Karpas-422 (cell line): ENCODE measurements at places on chromosomes 4 and X.

- no peak for DNase-seq
These were observed 569 bp upstream of the FHL1 start for GRCh38 chrX:136146614-136147314.

GRCh38 chrX:290476-291166 is 9.4 kb downstream of the PLCXD1 start:
- no peak for DNase-seq

GRCh38 chr4:38935391-38936073 is 67.9 kb downstream of the FAM114A1 start:
- no peak for DNase-seq

GRCh38 chrX:3177851-3178250 is 136.6 kb downstream of the ARSF start:
- DNase-seq = no peak

GRCh38 chrX:72027024-72027913 is 104.4 kb downstream of the RTL5 start:
- DNase-seq = no peak

DNA sequence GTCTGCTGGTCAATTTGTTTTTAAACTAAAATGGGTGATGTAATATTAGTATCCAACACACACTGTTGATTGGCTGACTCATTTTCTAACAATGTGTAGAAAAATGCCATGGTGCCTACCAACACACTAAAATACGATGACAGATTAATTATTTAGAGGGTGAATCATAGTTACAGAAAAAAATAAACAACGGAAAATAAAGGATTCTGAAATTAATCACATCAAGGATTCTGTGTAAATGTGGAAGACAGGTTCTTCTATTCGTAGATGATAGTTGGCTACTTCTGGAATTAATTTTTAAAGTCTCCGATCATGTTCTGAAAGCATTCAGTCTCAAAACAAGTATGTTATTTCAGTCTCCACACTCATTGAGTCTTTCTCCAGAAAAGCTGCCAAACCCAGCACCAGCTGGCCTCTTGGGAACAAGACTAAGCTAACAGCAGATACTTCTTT is 8.2 kb upstream of the IQCM start:
- DNase-seq = no peak

DNA sequence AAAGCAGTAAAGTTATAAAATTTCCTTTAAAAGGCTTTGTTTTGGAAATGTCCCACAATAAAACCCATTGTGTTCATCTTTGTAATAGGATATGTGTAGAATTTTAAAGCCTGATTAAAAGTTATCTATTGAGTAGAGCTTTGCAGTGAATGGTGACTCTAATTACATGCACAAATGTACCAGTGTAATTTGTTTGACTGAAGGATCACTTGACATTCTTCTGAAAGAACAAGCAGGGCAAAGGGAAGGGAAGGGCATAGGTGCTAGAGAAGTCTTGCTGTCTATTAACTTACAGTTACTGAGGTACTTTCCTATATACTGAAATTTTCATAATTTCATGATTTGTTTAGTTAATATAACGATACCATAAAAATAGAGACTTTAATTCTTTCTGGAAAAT is 70.8 kb downstream of the STIM2 start:
- DNase-seq = no peak

GRCh38 chrX:132016628-132017430 is 6.3 kb upstream of the STK26 start:
- DNase-seq = no peak

GRCh38 chrX:109372716-109373115 is 109.2 kb downstream of the GUCY2F start:
- no peak for DNase-seq

GRCh38 chr4:148563684-148564083 is 121.5 kb upstream of the NR3C2 start:
- DNase-seq = no peak

GRCh38 chr4:27577951-27578350 is 717.3 kb downstream of the STIM2 start:
- no peak for DNase-seq

DNA sequence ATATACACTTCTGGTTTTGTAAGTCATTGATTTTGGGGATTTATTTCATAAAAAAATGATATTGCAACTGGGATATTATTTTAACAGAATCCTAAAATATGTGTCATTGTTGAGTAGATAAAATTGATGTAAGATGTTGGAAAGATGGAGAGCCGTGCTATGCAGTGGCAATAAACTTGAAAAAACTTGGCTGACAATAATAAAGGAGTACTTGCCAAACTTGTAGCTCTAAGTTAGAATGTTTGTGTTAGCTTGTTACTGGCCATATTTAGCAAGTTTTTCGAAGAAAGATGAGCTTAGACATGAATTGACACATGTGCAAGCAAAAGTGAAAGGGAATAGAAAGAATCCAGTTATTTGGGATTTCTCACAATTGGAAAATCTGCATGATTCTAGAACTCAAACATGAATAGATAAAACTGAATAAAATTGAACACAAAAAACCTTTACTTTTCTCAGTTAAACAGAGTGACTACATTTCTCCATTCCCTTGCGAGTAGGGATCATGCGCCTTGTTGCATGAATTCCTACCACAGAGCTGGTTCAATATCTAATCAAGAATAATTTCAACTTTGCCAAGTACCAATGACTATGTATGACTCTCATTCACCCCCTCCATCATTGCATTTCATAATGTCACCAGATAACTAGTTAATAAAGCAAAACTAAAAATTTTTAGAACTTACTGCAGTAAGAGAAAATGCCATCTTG is 327.8 kb downstream of the CAMK2D start:
- DNase-seq = no peak
